Fibroblast of upper back skin (primary cell): ENCODE measurements at places on chromosomes 3 and 15.

GRCh38 chr3:195893516-195893915 lies 14.8 kb downstream of the TNK2 start:
- DNase-seq = no peak

- DNase-seq = no peak
These were observed 25.8 kb downstream of the COLQ start for GRCh38 chr3:15495461-15496340.

DNA sequence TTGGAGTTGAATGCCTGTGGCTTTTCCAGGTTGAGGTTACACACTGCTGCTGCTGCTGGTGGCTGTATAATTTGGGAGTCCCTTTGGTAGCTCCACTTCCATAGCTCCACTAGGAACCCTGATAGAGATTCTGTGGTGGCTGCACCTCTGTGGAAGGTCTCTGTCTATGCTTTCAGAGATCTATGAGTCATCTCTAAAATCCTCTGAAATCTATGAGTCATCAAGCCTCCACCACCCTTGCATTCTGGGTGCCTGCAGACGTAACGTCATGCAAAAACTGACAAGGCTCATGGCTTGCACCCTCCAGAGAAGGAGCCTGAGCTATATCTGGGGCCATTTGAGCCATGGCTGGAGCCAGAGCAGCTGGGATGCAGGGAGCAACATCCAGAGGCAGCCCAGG lies 1037.0 kb upstream of the CFAP20DC start:
- DNase-seq = peak; percentile 71

- DNase-seq = peak; percentile 30
These were observed 41.1 kb downstream of the MFSD1 start for GRCh38 chr3:158842976-158843375.

DNA sequence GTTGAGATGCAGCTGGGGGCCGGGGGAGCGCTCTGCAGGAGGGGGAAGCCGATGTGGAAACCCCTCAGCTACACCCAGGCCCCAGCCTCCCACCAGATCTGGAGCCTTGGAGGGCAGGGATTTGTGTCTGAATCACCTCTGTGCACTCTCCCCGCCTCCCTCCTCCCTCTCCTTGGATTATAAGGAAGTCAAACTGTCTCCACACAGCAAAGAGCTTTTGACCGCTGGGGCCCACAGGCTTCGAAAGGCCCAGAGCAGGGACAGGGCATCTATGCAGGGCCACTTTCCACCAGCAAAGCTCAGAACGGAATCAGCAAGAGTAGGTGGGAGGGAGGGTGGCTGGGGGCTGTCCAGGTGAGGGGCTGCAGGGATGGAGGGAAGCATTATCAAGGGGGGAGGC lies 68.9 kb downstream of the IQSEC1 start:
- DNase-seq = no peak

GRCh38 chr3:166071831-166072230 lies 234.6 kb upstream of the BCHE start:
- DNase-seq = no peak

- DNase-seq = no peak
These were observed 44.5 kb downstream of the SYNM start for GRCh38 chr15:99149366-99149765.

DNA sequence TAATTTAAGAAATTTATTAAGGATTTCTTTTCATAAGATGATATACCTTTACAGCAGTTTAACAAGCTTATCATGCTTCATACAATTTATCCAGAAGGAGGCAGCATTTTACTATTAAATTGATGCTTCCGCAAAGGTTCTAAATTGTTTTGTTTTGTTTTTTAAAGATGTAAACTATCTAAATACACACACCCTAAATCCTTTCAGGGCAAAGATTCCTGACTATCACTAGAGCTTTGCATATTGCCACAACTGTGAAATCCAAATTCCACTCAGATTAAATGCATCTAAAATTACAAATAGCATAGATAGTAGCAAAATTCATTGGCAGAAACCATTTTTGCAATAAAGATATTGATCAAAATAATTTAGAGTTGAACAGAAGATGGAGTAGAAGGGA lies 44.5 kb upstream of the CCNL1 start:
- DNase-seq = peak; percentile 56

DNA sequence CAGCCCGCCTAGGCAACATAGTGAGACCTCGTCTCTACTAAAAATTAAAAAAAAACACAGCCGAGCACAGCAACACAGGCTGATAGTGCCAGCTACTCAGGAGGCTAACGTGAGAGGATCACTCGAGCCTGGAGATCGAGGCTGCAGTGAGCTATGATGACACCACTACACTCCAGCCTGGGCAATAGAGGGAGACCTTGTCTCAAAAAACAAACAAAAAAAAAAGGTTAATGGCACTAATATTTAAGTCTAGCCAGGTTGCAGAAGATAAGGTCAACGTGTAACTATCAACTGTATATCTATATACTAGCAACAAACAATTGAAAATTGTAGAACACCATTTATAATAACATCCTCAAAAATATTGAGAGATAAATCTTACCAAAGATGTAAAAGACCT lies 75.1 kb downstream of the MYO9A start:
- no peak for DNase-seq

DNA sequence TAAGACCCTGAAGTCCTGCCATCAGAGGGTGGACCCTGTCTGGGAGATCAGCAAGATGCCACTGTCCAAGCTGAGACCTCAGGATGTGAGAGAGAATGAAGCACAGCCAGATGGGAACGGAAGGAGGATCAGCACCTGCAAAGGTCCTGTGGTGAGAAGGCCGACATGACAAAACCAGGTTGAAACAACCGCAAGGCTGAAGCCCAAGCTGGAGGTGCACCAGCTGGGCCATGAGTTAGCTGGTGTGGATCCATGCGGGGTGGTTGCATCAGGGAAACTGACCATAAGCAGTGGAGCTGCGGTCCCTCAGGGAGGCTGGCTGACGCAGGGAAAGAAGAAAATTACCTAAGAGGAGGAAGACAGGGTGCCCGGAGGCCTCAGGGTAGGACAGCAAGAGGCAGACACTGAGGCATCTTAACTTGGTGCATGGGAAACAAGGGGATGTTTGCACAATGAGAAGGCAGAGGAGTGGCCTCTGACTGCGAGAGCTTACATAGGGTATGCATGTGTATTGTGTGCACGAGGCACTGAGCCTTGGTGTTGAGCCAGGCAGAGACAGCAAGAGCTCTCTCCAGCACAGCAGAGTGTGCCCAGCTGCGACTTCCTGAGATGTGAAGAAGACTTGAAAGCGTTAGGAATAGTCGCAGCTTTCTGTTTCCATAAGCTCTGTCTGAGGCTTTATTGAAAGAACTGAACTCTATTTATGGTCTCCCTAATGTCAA lies 497.7 kb downstream of the OCA2 start:
- peak; percentile 27 for DNase-seq

DNA sequence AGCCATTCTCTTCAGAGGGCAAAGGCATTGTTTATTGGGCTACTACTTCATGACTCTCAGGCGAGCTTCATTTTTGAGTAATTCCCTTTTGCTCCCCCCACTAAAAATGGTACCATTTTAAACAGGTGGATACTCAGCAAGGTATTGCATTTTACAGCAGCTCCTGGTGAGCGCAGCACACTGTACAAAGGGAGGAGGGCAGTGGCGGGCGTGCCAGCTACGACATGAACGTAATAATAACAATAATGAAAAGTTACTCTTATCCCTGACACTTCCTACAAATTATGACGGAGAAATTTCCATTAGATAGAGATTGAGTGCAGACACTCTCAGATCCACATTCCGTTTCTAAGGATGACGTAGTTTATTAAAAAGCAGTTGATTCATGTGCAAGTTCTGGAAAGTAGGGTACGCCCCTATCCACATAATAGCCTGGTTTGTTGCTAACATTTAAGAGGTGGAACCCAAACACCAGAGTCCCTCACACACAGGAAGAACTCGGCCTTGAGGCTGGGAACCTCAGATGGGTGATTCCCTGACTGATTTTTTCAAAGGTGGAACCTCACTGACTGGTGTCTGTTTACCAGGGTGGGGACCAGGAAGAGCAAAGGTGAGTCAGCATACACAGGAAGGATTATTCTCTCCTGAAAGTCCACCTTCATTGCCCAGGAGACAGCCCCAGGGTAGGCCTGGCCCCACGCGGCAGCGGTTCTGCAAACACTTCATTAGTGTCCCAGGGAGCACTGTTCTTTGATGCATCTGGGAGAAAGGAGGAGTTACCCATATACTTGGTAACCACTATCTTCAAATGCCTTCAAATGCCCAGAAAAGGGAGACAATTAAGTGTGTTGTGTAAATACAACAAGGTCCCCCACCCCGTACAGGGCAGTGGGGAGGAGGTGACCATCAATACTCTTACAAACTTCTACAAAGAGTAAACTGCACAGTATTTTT lies 69.9 kb downstream of the LDHAL6B start:
- no peak for DNase-seq

GRCh38 chr3:143273975-143274690 lies 154.6 kb downstream of the CHST2 start:
- DNase-seq = no peak

DNA sequence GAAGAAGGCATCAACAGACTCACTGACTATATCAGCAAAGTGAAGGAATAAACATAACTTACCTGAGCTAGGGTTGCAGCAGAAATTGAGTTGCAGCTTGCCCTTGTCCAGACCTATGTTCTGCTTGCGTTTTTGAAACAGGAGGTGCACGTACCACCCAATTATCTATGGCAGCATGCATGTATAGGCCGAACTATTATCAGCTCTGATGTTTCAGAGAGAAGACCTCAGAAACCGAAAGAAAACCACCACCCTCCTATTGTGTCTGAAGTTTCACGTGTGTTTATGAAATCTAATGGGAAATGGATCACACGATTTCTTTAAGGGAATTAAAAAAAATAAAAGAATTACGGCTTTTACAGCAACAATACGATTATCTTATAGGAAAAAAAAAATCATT lies 17.8 kb downstream of the LMOD3 start:
- no peak for DNase-seq

DNA sequence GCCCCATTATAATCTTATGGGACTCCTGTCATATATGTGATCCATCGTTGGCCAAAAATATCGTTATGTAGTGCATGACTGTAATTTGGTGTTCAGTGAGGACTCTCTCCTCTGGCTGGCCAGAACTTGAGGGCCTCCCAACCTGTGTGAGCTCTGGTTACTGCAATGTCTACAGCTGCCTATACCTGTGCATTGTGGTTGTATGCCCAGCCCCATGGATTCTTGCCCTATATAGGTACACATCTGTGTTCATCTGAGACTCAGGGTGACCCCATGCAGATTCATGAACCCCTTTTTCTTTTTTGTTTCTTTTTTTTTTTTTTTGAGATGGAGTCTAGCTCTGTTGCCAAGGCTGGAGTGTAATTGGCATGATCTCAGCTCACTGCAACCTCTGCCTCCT lies 32.6 kb upstream of the KLF13 start:
- DNase-seq = no peak

GRCh38 chr15:58167095-58167691 lies 29.0 kb downstream of the AQP9 start:
- no peak for DNase-seq

DNA sequence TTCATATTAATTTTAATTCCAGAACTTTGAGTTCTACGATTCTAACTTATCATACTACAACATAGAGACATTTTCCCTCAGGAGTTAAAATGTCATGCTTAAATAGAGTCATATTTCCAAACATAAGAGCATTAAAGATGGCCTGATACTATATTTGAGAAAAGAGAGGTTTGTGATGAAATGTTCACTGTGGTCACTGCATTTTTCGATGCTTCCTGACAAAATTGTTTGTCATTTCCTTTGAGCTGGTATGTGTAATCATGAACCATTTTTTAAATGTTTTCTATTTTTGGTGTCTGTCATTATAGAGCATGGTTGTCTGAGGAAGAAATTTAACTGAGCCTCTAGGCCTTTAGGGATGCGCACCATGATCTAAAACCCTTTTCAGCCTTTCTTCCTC lies 721.4 kb upstream of the NR2F2 start:
- DNase-seq = peak; percentile 25

- DNase-seq = peak; percentile 49
These were observed at the start of gene TRANK1 for GRCh38 chr3:36944641-36945270. TRANK1 (minus strand) TSS chr3:36945054; CDS start chr3:36944809, 245 bp downstream.

- no peak for DNase-seq
These were observed 27.8 kb downstream of the MFN1 start for GRCh38 chr3:179375091-179375999.

GRCh38 chr15:68352401-68353062 lies 75.0 kb downstream of the FEM1B start:
- DNase-seq = peak; percentile 90

GRCh38 chr3:30711151-30711550 lies 104.8 kb downstream of the TGFBR2 start:
- DNase-seq = no peak

DNA sequence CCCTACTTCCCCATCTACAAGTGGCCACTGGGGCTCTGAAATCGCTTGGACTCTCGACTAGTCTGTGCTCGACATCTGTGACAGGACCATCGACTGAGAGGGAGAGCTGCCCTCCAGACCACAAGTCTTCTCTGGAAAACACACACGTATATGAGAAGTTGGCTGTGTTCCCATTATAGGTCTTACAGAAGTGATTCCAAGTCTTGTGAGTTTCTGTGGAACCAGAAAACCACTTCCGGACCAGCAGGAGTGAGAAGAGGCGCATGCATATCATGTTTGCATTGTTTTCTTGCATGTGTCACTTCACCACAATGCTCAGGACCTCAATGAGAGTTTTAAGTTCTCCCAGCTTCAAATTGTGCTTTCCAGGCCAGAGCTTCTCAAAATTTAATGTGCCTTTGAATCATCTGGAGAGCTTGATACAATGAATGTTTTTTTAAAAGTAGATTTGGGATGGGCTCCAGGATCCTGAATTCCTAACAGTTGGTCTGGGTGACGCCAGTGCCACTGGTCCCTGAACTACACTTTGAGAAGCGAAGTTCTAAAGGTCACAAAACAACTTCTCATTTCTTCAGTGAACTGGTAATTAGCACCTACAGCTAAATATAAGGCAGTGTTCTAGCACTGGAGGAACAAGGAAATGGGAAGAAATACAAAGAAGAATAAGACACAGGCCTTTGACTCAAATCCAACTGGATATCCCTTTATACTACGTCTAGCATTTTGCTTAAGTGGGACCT lies 15.7 kb downstream of the LIPC start:
- peak; percentile 96 for DNase-seq
